ENCODE measurements at places on chromosomes 2 and 18. TPM values are rescaled to one million over a fixed set of nuclear protein-coding genes. Genes with fewer than 3 reads are reported as not detected.

PHLPP1 gene
- 26.8 TPM for polyA plus RNA-seq

POLR1B gene
- polyA plus RNA-seq: 12.1 TPM

LOXL3 gene
- polyA plus RNA-seq: not detected

FSHR gene
- polyA plus RNA-seq: not detected

OTX1 gene
- not detected for polyA plus RNA-seq

WDSUB1 gene
- polyA plus RNA-seq: 5.4 TPM

IL18RAP gene
- not detected for polyA plus RNA-seq

VIT gene
- 6.9 TPM for polyA plus RNA-seq

MYO5B gene
- 0.38 TPM for polyA plus RNA-seq

KLF7 gene
- polyA plus RNA-seq: 5.8 TPM

REEP1 gene
- 206 TPM for polyA plus RNA-seq

AQP12B gene
- polyA plus RNA-seq: not detected

All from Purkinje cell (primary cell).